ENCODE measurements at places on chromosomes 1 and 21. TPM values are rescaled to one million over a fixed set of nuclear protein-coding genes. Genes with fewer than 3 reads are reported as not detected.
A peak's percentile ranks its signal among the peaks of the same experiment; 100 is the strongest.

- DNase-seq: no peak
These were observed 80.8 kb upstream of the POU3F1 start for GRCh38 chr1:38127428-38127827.

- DNase-seq: no peak
These were observed 451.1 kb downstream of the SETD4 start for GRCh38 chr21:35609263-35609662.

- DNase-seq: no peak
These were observed 31.3 kb downstream of the SLC1A7 start for GRCh38 chr1:53111073-53111556.

The TNFRSF9 gene
- not detected for polyA plus RNA-seq

The SPOCD1 gene
- 169 TPM for polyA plus RNA-seq

DNA sequence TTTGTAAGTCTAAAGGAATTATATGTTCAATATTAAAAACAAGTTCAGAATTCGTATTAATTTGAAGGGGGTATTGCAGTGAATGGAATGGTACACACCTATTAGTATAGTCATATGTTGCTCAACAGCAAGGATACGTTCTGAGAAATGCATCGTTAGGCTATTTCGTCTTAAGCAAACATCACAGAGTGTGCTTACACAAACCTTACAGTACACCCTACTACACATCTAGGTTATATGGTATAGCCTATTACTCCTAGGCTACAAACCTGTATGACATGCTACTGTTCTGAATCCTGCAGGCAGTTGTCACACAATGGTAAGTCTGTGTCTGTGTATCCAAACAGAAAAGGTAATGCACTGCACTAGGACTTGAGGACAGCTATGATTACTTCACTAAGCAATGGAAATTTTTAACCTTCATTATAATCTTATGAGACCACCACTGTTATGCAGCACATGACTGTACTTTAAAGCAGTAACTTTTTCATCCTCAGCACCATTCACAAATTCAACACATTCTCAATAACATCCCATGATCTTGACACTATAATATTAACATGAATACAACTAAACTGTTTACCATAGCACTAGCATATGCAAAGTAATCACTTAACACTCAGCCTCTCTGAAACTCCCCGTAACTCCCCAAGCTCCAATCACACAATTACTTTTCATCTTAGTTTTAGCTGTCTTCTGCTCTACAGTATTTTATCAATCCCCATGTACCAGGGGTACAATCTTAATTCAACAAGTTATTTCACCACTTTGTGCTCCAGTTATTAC is 14.4 kb upstream of the PSMG1 start:
- DNase-seq: no peak

The HSPG2 gene
- 45.1 TPM for polyA plus RNA-seq

DNA sequence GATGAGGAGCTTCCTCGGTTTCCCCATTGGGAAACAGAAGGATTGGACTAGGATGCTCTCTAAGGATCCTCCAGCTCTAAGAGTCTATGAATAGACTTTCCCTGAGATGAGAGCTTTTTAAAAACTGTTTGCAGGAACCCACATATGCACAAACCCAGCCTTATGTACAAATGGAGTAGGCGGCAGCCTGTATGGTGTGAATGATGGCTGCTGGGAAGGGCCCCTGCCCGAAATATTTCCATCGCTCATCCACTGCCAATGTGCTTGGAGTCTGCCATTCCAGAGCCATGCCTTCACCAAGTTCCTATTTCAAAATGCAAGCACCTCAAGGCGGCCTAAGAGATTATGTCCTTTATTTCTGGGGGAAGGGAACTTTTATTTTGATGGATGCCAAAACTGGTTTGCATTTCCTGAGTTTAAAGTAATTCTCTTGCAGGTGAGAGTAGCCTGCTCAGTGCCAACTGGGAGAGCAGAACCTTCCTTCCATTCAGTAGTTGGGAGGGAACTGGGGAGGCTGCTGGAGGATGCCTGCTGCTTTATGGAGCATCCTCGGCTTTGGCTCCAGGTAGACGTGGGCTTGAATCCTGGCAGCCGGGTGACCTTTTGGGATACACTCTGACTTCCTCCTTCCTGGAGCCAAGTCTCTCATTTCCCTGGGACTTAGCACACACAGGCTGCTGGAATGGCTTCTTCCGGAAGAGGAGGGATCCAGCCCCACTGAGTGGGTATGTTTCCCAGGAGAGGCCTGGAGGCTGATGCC is 165.9 kb downstream of the ACTL8 start:
- DNase-seq: no peak

GRCh38 chr1:231419738-231420298 is 2.3 kb downstream of the EGLN1 start:
- no peak for DNase-seq

DNA sequence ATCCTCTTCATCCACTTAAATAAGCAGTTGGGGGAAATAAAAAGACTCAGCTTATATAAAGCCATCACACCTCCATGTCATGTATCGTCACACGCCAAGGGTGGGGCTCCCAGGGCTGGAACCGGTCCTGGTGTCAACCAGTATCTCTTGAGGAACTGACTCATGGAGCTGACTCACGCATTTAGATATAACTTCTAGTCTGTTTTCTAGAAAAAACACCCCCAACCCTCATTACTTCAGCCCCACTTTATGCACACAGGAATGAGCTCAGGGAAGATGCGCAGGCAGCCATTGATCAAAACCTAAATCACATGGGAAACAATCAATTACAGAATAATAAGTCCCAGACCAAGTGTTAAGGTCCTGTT is 6.9 kb upstream of the IL22RA1 start:
- no peak for DNase-seq

GRCh38 chr21:33206771-33207281 is 22.9 kb upstream of the IFNAR2 start:
- DNase-seq: no peak

The MCM3AP gene
- 31.5 TPM for polyA plus RNA-seq

DNA sequence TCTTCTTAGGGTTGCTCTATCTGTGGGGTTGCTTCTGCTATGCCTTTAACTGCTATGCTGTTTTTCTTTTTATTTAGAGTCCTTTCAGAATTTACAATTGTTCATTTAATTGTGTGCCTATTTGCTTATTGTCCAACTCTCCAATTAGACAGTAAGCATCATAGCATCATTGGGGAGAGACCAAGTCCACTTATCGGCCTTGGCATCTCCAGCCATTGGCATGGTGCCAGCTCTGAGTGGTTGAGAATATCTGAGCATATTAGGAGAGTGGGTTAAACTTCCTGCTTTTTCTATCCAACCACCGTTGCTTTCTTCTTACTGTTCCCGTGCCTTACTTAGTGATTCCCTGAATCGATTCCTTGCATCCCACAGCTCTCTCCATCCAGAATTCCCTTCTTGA is 535.0 kb downstream of the AJAP1 start:
- DNase-seq: no peak

The FCGR2B gene
- polyA plus RNA-seq: not detected

DNA sequence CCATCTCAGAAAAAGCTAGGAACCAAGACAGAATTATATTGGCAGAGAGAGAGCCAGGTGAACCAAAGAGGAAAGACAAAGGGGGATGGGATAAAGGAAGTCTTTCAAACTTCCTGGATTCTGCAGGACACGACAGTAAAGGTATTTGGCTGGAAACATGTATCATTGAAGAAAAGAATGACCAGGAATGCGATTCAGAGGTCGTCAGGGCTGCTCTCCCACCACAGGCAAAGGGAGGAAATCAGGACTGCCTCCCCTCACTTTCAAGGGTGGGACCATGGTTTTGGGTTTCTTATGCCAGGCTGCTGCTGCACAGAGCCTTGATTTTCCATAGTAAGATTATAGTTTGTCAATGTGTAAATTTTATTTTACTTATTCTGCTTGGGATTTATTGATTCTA is 848.8 kb downstream of the BRINP3 start:
- no peak for DNase-seq

The ADGRL2 gene
- polyA plus RNA-seq: 24.2 TPM

DNA sequence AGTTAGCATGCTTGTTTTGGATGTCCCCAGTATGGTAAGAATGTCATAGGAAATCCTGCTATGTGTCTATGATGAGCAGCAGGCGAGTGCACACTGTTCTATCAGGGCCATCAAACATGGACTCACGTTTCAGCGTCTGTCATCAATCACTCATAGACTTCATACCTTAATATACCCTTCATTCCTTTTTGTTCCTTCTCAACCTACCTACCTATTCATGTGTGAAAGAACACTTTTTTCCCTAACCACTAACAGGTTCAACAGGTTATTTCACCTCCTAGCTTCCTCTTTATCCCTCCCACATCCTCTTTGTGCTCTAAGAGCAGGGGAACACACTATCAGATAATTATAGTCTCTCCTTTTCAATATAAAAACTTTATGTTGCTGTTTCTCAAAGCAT is 300.6 kb downstream of the TM2D1 start:
- no peak for DNase-seq

- no peak for DNase-seq
These were observed 17.2 kb upstream of the MCOLN3 start for GRCh38 chr1:85065550-85065949.

DNA sequence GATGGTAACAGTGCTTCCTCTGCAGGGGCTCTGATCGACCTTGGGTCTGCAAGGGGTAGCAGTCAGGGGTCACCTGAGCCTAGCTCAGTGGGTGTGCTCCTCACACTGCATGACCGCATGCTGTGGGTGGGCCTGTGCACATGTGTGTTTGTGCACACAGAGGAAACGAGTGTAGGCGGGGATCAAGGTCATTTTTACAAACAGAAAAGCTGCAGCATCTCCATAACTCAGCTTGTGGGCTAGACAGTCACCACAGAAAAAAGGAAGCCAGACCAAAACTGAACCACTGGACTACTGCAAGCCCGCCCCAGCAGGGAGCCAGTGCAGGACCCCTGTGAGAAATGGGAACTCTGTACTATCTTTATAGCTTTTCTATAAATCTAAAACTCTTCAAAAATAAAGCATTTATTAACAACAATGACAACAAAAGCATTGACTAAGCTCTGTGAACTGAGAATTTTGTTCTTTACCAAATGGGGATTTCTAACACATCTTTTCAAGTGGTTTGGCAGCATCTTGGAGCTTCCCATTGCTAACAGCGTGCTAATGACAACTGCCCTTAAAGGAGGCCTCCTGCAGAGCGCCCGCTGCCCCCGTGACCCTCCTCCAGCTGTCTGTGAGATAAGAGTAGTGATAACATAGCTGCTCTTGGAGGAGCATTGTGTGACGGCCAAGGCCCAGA is 19.9 kb upstream of the NEK2 start:
- no peak for DNase-seq

- DNase-seq: no peak
These were observed 1.8 kb downstream of the SH3GLB1 start for GRCh38 chr1:86706018-86706635.

- DNase-seq: no peak
These were observed 13.6 kb downstream of the DIP2A start for GRCh38 chr21:46472246-46472645.

DNA sequence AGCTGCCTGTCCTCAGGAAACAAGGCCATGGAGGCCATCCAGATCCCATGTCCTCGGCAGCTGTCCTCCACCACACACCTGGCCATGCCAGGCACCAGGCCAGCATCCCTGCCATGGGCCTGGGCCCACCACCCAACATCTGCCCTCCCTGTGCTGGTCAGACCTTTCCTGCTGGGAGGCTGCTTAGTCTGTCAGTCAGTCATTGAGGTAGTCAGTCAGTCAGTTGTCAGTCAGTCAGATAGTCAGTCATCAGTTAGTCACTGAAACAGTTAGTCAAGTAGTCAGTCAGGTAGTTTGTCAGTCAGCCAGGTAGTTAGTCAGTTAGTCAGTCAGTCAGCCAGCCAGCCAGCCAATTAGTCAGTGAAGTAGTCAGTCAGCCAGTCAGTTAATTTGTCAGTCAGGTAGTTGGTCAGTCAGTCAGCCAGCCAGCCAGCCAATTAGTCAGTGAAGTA is 17.2 kb downstream of the KRTAP10-1 start:
- DNase-seq: no peak

DNA sequence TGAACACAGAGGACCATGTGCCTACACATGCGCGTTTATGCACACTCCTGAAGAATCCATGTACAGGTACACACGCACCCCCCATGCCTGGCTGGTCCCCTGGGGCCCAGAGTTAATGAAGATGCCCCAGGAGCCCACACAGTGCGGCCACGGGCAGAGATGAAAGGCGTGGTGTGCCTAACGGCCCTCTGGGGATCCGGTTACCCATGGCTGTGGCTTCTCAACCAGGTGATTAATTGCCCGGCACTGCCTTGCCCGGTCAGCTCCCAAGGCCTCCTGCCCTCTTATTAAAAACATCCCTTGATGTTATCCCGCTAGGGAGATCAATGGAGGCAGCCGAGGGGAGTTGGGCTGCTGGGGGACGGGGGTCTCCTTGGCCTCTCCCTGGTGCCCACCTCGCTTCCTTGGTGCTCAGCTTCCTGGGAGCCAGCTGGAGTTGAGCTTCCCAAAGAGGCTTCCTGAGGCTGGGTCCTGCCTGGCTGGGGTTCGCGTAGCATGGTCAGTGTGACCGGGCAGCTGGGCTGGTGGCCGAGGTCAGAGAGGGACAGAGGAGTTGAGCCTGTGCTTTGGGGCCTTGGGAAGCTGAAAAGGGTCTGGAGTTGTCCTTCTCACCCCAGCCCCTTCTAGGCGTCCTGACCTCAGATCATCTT is 75.0 kb upstream of the WNT4 start:
- DNase-seq: no peak

DNA sequence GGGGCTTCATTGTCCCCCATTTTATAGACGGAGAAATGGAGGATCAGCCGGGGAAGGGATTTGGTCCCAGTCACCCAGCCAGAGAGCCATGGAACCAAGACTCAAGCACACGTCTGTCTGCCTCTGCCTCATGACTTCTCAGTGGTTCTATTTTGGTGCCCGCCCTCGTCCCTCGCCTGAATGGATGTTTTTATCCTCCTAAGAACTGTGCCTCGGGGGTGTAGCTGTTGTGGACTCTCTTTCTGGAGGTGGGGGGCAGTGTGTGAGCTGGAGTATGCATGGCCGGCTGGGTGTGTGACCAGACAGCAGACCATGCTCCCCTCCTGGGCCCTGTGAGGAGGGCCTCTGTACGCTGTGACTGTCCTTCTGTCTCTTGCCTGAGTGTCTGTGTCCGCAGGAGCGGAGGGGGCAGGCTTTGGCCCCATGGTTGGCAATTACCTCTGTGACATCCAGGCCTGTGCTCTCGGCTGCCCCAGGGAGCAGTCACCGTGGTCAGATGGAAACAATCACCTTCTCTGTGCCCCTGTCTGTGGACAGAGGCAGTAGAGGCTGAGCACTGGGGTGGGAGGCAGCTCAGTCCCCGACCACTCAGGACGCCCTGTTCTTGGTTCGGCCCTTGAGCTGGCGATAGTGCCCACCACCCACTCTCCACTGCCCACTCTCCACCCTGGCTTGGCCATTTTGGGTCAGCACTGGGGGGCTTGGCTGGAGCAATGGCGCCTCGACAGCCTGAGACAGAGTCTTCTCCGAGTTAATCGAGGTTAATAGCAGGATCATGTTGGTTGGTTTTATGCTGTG is 20.4 kb downstream of the WNT4 start:
- no peak for DNase-seq

The CYYR1 gene
- not detected for polyA plus RNA-seq

- DNase-seq: no peak
These were observed at the start of gene CR1 for GRCh38 chr1:207495801-207496792. Gene CR1, plus strand, starts transcription at chr1:207496157. Its CDS starts 111 bp downstream, at chr1:207496268.

The SPRR2G gene
- not detected for polyA plus RNA-seq

The KIAA1614 gene
- 7.3 TPM for polyA plus RNA-seq

The PLA2G2D gene
- polyA plus RNA-seq: not detected

GRCh38 chr21:45554477-45555175 is 12.4 kb upstream of the SLC19A1 start:
- DNase-seq: no peak

The HCRTR1 gene
- not detected for polyA plus RNA-seq

- DNase-seq: peak; percentile 16
These were observed 101.5 kb downstream of the ATP1B1 start for GRCh38 chr1:169207797-169208520.

- no peak for DNase-seq
These were observed 109.1 kb upstream of the COL6A1 start for GRCh38 chr21:45872471-45872870.

All from BJ (cell line).